ENCODE measurements at places on chromosomes 5 and 9. TPM values are rescaled to one million over a fixed set of nuclear protein-coding genes. Genes with fewer than 3 reads are reported as not detected.

DNA sequence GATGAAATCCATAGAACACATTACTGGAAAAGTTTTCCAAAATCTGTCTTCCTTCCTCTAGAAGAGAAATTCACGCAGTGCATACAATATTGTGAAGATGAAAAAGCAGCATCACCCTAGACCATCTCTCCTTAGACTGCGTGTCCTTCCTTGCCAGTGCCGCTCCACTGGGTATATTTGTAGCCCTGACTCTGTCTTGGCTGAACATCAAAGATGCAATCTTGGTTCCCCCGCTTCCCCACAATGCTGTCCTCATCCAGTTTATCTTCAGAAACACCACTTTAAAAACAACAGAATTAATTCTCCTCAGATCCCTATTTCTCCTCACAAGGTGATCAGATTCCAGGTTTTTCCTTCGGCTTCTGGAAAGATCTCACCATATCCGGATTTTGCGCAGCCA, 53.9 kb downstream of the ROR2 start:
- H3K36me3 ChIP-seq = no peaks in the 10 kb centered on the region
- DNase-seq = no peak
- H3K27me3 ChIP-seq = peaks cover 2% of the 10 kb centered on the region
- no peaks in the 10 kb centered on the region for H3K4me1 ChIP-seq
- H3K27ac ChIP-seq = no peak overlapping the region

- no peak overlapping the region for H3K4me3 ChIP-seq
- DNase-seq = no peak
- H3K27me3 ChIP-seq = peaks cover 2% of the 10 kb centered on the region
- H3K4me1 ChIP-seq = no peaks in the 10 kb centered on the region
- H3K27ac ChIP-seq = no peak overlapping the region
Observed at GRCh38 chr5:133696782-133697507, 84.6 kb upstream of the FSTL4 start.

DNA sequence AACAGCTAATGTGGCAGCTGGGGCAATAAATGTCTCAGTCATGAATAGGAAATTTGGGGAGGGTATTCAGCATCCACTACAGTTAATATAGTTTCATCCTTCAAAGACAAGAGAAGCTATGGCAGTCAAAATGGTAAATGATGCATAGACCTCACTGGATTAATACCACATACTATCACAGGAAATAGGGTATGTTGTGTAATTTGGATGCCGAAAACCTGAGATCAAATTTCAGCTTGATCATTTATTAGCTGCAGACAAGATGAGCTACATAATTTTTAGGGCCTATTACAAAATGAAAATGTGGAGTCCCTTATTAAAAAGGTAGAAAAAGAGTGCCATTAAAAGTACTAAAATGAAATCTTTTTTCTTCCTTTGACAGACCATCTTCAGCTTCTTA, 112.6 kb upstream of the MTAP start:
- H3K27ac ChIP-seq = no peak overlapping the region
- H3K36me3 ChIP-seq = no peaks in the 10 kb centered on the region
- peaks cover 2% of the 10 kb centered on the region for H3K4me1 ChIP-seq
- H3K27me3 ChIP-seq = no peaks in the 10 kb centered on the region

DDX31 gene
- total RNA-seq = 11.0 TPM

RAB3C gene
- not detected for total RNA-seq

Measured in CD4-positive, alpha-beta T cell (primary cell).